ENCODE measurements at places on chromosomes 7 and 10. TPM values are rescaled to one million over a fixed set of nuclear protein-coding genes. Genes with fewer than 3 reads are reported as not detected.

GRCh38 chr10:95309958-95310357 lies 19.2 kb upstream of the PDLIM1 start:
- DNase-seq, result no peak

DNA sequence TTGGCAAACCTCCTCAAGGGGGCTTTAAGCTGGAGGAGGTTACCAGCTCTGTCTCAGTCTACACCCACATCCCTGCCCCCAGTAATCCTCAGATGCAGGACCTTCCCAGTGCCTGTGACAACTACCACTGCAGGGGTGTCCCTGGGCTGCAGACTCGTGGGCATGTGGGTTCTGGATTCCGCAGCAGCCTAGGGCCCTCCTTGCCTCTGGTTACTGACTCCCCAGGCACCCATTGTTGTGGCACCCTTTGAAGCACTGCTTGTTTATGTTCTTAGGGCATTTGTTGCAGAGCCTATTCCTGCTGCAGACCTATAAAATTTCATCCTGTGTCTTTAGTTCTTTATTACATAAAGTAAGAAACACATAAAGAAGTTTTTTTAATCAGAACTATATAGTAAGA lies 51.1 kb upstream of the GJD4 start:
- DNase-seq, result no peak

- DNase-seq, result no peak
Observed at GRCh38 chr7:98956469-98956868, 78.1 kb downstream of the TRRAP start.

GRCh38 chr10:88039496-88040200 lies 176.2 kb downstream of the PTEN start:
- no peak for DNase-seq

Gene TMEM184A
- polyA plus RNA-seq, result 3.8 TPM

DNA sequence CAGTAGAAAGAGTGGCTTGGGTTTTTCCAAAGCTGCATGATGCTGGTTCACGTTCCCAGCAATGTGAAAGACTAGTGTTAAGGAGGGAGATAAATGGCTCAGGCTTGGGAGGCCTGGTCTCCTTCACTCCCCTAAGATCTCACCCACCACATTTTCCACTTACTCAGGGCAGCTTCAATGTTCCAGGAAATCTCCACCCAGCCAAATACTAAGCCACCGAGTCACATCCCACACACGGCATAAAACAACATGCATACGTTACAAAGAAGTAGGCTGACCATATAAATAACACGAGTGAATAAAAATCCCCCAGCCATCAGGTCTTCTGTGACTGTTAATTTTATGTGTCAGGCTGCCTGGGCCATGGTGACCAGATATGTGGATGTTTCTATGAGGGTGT lies 303.5 kb downstream of the SFMBT2 start:
- peak; percentile 8 for DNase-seq

- no peak for DNase-seq
Observed at GRCh38 chr10:1175956-1176565, 119.9 kb downstream of the WDR37 start.

GRCh38 chr7:102916426-102916825 lies 3.6 kb downstream of the LRRC17 start:
- DNase-seq, result no peak

GRCh38 chr10:89217057-89217990 lies 10.2 kb upstream of the CH25H start:
- peak; percentile 67 for DNase-seq

- DNase-seq, result no peak
Observed at GRCh38 chr7:142797391-142798377, 26.9 kb downstream of the PRSS2 start.

- no peak for DNase-seq
Observed at GRCh38 chr10:44039599-44039998, 345.3 kb downstream of the CXCL12 start.

Gene GSTK1
- polyA plus RNA-seq, result 177 TPM

Gene SAP25
- 1.4 TPM for polyA plus RNA-seq

DNA sequence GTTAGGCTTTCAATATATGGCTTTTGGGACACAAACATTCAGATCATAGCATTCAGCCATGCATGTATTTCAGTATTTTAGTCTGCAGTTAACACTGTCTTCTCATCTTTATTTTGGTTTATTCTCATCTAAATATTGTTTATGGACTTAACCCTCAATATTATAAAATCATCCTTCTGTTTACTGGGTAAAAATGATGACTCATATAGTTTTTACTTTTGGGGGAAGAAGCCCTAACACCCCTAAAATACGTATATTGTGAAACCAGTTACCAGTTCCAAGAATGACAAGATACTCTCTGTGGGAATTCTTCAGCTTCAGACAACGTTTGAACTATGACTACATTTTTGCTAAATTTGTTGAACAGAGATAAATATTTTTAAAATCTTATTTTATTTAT lies 505.4 kb downstream of the LRMDA start:
- DNase-seq, result no peak

GRCh38 chr7:46058086-46058823 lies 137.2 kb upstream of the IGFBP3 start:
- DNase-seq, result no peak

Gene ENO4
- polyA plus RNA-seq, result 0.06 TPM

Gene GOLGA7B
- polyA plus RNA-seq, result 2.8 TPM

GRCh38 chr10:79488336-79488735 lies 24.0 kb upstream of the EIF5AL1 start:
- peak; percentile 36 for DNase-seq

- DNase-seq, result no peak
Observed at GRCh38 chr7:1823376-1824150, 153.5 kb downstream of the ELFN1 start.

GRCh38 chr10:61120805-61121204 lies 176.8 kb upstream of the RHOBTB1 start:
- no peak for DNase-seq
